ENCODE measurements at places on chromosomes 2 and 18.

DNA sequence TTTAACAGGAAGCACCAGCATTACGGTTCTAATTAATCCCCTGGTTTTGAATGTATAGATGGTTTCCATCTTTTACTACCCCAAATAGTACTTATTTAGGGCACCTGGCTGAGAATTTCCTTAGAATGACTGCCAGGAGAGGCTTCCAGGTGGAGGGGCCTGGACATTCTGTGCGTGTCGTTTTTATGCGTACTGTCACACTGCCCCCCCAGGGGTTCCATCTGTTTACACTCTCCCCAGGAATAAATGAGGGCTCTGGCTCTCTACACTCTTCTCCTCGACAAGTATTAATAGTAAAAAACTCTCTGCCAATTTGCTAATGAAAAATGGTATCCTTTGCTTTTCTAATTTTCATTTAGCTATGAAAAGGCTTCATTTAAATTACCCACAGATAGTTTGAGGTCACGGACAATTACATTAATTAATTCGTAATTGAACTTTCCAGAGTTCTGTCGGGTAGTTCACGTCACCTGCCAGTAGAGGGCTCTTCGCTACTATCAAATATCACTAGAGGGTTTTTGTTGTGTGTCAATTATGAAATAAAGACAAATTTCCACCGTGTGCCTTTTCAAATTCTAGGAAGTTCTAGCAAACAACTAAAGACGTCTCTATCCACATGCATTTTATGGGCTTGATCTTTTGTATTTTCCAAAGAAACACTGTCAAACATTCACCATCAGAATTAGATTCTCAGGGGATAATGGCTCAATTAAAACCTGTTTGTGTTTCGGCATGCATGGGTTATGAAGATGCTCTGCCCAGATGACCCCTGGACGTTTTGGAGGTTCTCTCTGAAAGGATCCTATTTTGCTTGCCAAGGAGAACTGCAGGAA lies 88.8 kb upstream of the ASB18 start:
- ATAC-seq = peak; percentile 66

- ATAC-seq = no peak
Measured at GRCh38 chr18:47932603-47933002, 2.1 kb upstream of the SMAD2 start.

DNA sequence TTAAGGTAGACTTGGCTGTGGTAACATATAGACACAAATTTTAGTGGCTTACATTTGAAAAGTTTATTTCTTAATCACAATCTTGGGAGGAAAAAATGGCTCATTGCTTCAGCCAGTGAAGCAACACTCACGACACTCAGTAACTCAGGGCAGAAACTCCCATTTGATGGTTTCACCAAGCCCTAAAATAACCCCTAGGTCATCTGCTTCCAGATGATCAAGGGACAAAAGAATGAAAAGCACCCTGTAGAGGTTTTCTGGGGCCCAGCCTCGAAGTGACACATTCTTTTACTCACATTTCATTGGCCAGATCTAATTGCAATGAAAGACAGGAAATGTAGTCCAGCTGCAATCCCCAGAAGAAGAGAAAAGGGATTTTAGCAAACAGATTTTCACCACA lies 275.9 kb downstream of the TMX3 start:
- ATAC-seq = no peak

DNA sequence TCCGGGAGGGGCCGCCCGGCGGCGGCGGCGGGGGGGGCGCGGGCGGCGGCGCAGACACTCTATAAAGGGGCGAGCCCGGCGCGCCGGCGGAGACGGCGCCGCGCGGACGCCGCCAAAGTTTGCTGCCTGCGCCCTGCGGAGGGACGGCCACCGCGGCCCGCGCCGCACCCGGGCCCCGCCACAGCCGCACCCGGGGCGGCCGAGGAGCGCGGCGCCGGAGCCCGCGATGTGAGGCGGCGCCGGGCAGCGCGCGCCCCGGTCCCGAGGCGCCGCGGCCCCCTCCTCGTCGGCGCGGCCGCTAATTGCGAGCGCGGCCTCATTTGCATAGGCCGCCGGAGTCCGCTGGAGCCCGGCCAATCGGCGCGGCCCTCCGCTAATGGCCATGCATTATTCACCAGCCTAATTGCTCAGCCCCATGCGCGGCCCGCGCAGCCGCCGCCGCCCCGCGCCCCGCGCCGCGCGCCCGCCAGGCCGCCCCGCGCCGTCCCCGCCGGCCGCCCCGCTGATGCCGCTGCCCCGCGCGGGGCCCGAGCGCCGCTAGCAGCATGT lies at the start of gene SALL3:
TSS of gene SALL3 (plus strand) at position 89 of the 549 bp plus-strand sequence. CDS start at position 546, 457 bp downstream.
- ATAC-seq = no peak

Measured in SK-N-SH treated with all-trans-retinoic acid at 6 μM for 48 hours (cell line).